ENCODE measurements at places on chromosomes 3 and 15.

DNA sequence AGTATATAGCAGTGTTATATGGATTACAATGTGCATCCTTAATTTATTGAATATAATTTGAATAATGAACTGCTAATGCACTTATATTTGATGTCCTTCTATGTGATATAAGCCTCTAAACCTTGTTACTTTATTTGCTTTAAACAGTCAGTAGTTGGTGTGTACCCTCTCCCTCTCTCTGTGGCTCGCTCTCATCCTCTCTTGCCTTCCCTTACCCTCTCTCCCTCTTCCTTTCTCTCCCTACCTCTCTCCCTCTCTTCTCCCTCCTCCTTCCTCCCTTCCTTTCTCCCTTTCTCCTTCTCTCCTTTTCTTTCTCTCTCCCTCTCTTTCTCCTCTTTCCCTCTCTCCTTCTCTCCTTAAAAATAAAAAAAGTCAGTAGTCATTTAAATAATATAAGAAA, 28.9 kb downstream of the MGA start:
- DNase-seq = no peak

GRCh38 chr3:33833408-33834095, 35.1 kb downstream of the PDCD6IP start:
- no peak for DNase-seq

DNA sequence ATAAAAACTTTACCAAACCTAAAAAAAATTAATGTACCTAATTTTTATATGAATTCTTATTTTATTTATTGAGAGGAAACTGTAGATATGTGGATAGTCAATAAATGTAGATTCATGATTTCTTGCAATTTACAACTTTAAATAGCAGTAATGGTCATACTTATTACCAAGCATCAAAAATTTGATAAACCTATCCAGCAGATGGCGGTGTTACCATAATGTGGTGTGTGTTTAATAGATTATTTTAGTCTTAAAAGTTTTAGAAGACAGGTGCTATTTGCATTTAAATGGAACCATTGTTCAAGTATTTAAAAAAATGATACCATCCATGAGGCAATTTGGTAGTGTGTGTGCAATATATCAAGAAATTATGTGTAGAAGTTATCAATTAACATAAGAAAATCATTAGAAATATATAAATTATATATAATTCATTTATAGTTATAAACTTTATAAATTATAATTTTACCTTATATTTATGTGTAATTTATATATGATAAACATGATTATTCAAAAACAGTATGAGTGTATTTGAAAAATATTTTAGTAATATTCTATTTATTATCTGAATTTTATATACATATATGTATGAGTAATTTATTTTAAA, 176.0 kb upstream of the BCHE start:
- peak; percentile 74 for DNase-seq

DNA sequence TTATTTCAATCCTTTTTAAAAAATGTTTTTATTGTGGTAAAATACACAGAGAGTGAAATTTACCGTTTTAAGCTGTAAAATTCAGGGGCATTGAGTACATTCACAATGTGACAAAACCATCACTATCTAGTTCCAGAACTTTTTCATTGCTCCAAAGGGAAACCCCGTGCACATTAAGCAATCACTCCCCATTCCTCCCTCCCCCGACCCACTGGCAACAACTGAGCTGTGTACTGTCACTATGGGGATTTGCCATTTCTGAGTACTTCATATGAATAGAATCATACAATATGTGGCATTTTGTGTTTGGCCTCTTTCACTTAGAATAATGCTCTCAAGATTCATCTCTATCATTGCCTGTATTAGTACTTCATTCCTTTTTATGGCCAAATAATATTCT, 45.5 kb upstream of the BOC start:
- DNase-seq = no peak

DNA sequence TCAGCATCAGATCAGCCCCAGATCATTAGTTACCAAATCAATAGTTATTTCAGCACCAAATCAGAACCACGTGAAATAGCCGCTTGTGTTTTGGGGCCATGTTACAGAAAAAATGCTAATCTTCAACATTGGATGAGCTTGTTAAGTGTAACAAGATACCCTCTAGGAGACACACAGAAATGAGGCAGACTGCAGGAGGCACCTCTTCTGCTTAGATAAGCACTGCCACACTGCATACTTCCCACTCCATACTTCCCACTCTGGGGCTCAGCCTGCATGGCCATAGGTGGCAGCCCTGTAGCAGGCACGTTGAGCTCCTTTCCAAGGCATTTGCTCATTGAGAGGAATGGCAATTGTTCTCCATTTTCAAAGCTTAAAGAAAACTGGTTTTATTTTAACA, 73.3 kb downstream of the CHCHD6 start:
- DNase-seq = no peak

- DNase-seq = no peak
Observed at GRCh38 chr15:69417581-69417980, 3.4 kb downstream of the KIF23 start.

DNA sequence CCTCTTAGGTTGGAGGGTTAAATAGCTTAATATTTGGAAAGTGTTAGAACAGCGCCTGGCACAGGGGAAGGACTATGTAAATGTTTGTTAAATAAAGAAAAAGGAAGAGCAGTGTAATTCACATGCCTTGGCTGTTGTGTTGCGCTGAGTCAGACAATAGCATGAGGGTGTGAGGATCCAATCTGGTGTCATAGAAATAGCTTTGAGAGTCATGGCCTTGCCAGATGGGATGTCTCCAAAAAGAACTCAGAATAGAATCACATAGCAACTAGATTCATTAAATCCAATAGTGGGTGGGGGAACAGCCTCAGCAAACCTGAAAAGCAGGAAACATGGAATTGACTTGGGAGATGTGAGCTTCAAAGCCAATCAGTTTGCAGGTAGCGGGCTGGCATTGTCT, 3.9 kb upstream of the RBSN start:
- DNase-seq = peak; percentile 7

DNA sequence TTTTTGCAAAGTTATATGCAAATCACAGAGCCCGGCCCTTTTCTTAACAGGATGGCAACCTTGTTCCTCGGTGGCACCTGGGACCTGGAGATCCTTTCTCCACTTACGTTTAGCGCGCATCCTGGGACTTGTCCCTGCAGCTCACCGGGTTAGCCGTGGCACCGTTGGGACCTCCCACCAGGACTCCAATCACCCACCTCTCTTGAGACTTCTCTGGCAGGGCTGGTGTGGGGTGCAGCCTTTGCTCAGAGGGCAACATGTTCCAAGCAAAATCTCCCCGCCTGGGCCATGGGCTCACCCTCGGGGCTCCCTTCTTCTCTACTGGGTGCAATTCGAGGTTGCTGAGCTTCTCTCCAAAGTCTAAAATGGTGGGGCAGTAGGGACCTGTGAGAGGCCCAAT, 211.9 kb upstream of the UMPS start:
- no peak for DNase-seq

- DNase-seq = no peak
Observed at GRCh38 chr3:138943724-138944653, 2.9 kb downstream of the FOXL2 start.

DNA sequence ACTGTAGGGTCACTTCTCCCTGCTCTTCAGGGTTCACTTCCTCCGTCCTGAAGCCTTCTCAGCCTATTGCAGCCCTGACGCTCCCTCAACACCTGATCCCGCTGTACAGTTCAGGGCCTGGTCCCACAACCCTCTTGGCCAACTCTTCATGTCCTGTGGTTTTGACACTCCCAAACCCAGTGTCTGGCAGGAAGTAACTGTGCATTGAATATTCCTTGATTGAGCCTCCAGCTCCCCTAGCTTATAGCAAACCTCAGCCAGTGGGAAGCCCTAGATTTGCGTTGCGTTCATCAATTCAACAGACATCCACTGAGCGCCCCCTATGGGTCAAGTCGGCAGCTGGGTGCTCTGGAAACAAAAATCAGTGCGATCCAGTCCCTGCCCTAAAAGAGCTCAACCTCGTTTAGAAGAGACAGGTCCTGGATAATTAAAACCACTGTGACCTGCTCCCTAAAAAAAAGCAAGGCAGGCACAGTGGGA, 13.5 kb downstream of the UBAP1L start:
- DNase-seq = peak; percentile 76

DNA sequence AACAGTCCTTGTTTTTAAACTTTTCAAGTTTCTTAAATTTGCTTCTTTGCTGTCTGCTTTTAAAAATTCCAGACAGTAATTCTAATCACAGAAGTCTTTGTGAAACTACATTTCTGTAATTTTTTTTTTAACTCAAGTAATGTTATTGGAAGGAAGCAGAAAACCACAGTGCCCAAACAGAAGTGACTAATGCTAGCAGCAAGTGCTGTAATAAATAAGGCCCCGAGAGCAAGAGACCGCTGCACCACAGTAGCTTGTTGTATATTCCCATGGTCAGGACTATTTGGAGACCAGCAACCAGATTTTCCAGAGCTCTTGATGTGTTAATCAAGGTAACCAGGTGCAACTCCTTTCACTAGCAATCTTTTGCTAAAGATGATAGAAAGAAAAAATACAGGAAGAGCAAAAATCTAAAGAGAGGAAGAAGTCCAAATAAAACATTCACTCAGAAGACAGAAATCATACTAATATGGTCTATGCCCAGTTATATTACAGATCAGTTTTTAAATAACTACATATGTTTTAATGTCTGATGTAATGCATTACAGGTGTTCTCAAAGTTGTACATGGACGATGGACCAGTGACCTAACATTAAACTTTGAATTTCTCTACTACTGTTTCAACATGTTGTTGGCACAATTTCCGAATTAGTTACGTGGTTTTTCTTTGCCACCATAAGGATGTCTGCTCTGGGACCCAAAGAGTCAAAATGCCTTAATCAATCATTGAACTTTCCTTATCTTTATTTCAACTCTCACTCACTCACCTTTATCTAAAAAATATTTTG, 36.4 kb downstream of the WWTR1 start:
- no peak for DNase-seq

DNA sequence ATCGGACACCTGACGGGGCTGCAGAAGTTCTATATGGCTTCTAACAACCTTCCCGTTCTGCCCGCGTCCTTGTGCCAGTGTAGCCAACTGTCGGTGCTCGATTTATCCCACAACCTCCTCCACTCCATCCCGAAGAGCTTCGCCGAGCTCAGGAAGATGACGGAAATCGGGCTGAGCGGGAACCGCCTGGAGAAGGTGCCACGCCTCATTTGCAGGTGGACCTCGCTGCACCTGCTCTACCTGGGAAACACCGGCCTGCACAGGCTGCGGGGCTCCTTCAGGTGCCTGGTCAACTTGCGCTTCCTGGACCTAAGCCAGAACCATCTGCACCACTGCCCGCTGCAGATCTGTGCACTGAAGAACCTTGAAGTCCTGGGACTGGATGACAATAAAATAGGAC, 9.8 kb upstream of the LRRC34 start:
- DNase-seq = no peak

GRCh38 chr3:27165321-27165721, 203.9 kb downstream of the NEK10 start:
- DNase-seq = no peak

- DNase-seq = no peak
Observed at GRCh38 chr15:77349666-77350065, 70.2 kb downstream of the PEAK1 start.

- DNase-seq = no peak
Observed at GRCh38 chr3:169105561-169105960, 558.0 kb downstream of the MECOM start.

GRCh38 chr15:79644091-79644490, 212.0 kb downstream of the MINAR1 start:
- no peak for DNase-seq

GRCh38 chr3:51929420-51930003, 12.2 kb downstream of the RRP9 start:
- DNase-seq = no peak

- no peak for DNase-seq
Observed at GRCh38 chr3:49519916-49520385, 34.3 kb upstream of the BSN start.

GRCh38 chr15:85718981-85719380, 75.7 kb downstream of the KLHL25 start:
- DNase-seq = no peak

GRCh38 chr15:79265167-79265566, 17.4 kb upstream of the ANKRD34C start:
- no peak for DNase-seq

GRCh38 chr3:101195951-101196713, 124.2 kb downstream of the IMPG2 start:
- peak; percentile 63 for DNase-seq

DNA sequence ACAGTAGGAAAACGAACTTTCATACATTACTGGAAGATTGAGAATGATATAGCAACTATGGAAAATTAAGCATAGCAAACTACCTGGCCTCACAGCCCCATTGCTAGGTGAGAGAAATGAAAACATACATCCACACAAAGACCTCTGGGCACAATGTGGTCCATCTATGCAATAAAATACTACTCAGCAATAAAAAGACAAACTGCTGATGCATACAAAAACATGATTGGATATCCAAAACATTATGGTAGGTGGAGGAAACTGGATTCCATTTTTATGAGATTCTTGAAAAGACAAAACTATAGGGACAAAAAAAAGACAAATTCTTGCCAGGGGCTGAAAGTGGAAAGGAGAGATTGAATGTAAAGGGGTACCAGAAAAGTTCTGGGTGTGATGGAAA, 308.8 kb downstream of the OCA2 start:
- no peak for DNase-seq

- no peak for DNase-seq
Observed at GRCh38 chr3:129341331-129342141, 62.9 kb downstream of the HMCES start.

GRCh38 chr3:183536238-183536880, 19.1 kb downstream of the KLHL6 start:
- DNase-seq = no peak

DNA sequence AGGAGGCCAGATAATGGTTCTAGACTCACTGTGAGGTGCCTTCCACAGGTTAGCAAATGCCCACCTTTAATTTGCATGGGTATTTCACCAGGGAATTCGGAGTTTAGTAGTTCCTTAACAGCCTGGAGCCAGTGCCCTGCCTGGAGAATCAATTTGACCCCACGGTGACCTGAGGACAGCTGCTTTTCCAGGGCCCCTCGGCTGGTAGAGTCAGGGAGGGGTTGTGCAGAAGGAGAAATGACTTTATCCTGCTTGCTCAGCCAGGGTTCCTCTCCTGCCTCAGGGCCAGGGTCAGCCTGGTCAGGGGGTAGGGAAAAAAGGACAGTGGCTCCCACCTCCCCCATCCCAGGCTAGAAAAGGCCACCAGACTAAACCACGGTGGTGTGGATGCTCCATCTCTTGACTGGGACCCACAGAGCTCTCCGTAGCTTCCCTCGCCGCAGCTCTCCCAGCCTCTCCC, 12.0 kb downstream of the DLL4 start:
- no peak for DNase-seq

- DNase-seq = peak; percentile 12
Observed at GRCh38 chr3:47010111-47010712, 30.7 kb downstream of the NBEAL2 start.

- DNase-seq = no peak
Observed at GRCh38 chr3:97914388-97914787, 57.8 kb downstream of the RIOX2 start.

GRCh38 chr3:71564361-71564760, 19.2 kb downstream of the FOXP1 start:
- no peak for DNase-seq

Measured in brain (organoid and tissue), 16 donors.